ENCODE measurements at places on chromosomes 2 and 18.

DNA sequence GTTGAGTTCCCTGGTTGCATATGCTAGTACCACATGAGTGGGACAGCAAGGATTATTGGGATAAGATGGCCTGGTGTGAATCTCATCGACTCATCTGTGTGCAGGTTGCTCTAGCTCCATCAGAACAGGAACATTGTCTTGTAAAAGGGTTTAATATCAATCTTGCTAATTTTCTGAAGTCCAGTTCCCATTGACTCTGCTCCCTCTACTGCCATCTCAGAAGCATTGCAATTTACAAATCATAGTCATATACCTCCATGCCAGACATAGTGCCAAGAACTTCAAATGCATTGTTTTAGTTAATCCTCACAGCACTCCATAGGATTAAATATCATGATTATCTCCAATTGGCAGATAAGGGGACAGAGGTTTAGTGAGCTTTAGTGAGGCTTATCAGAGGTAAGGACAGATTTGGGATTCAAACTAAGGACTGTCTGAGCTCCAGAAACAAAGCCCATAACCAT lies 4.8 kb upstream of the STAT4 start:
- no peaks in the 10 kb centered on the region for H3K4me1 ChIP-seq
- H3K27me3 ChIP-seq, result no peaks in the 10 kb centered on the region
- DNase-seq, result peak; percentile 34
- no peak overlapping the region for H3K27ac ChIP-seq

DNA sequence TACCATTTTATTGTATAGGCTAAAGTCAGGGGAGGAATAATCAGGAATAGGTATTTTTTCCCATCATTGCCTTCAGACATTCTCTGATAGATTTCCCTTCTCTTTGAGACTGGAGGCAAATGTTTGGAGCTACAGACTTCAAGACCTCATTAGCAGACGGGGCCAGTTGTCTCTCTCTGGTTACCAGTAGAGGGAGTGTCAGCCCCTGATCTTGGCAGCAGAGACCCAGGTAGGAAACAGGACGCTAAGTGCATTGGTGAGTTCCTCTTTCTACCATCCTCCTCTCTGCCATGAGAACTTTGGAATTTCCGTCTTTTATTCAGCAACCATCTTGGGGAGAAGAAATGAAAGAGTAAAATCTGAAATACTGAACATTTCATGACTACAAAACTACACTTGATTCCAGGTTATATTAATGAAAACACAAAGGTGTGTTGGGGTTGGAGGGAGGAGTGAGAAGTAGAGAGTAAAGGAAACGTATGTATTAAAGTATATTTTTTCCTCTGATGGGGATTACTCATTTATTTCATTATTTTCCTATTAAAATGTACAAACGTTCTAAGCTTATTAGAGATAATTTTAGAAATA lies 186.2 kb upstream of the GCFC2 start:
- no peak overlapping the region for H3K4me3 ChIP-seq
- DNase-seq, result no peak
- H3K27me3 ChIP-seq, result no peaks in the 10 kb centered on the region
- no peaks in the 10 kb centered on the region for H3K36me3 ChIP-seq
- H3K27ac ChIP-seq, result no peak overlapping the region

DNA sequence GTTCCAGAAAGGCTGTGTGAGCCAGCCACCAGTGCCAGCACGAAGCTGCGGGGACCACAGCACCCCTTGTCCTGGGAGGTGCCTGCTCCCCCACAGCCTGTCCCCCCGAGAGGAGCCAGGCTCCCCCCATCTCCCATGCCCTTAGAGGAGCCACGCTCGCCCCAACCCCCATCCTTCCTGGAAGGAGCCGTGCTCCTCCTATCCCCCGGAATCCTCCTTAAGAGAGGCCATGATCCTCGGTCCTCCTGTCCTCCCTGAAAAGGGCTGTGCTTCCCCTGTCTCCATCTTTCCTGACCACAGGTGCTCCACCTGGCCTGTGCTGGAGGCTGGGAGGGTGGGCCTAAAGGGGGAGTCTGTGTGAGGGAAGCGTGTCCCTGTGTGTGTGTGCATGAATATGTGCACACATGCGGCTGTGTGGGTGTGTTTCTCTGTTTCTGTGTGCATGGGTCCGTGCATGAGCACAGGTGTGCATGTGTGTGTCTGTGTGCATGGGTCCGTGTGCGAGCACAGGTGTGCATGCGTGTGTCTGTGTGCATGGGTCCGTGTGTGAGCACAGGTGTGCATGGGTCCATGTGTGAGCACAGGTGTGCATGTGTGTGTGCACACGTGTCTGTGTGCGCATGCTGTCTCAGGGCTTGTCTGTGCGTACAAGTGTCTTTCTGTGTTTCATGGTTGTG lies 80.3 kb downstream of the RTP5 start:
- peaks cover 5% of the 10 kb centered on the region for H3K27me3 ChIP-seq
- no peak overlapping the region for H3K4me3 ChIP-seq
- no peak overlapping the region for H3K27ac ChIP-seq

DNA sequence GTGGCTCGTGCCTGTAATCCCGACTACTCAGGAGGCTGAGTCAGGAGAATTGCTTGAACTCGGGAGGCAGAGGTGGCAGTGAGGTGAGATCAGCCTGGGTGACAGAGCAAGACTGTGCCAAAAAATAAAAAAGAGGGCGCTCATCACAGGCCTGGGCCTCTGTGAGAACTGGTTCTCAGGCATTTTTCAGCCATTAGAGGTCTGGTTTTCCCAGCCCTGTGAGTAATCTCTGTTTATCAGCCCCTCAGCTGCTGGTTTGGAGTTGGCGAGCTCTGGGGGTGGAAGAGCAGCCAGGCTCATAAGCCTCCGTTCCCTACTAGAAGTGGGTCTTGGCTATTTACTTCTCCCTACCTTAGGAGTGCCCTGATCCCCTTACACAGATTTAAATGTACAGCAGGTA lies 53.1 kb downstream of the CHRNA1 start:
- no peaks in the 10 kb centered on the region for H3K4me1 ChIP-seq
- H3K4me3 ChIP-seq, result no peak overlapping the region
- no peaks in the 10 kb centered on the region for H3K36me3 ChIP-seq
- peaks cover 21% of the 10 kb centered on the region for H3K27me3 ChIP-seq
- DNase-seq, result no peak

GRCh38 chr2:146365041-146365440 lies 1479.8 kb upstream of the ACVR2A start:
- no peaks in the 10 kb centered on the region for H3K4me1 ChIP-seq
- no peak overlapping the region for H3K27ac ChIP-seq
- DNase-seq, result no peak

Data from SJSA1 (cell line).